ENCODE measurements at places on chromosomes 16 and 17. TPM values are rescaled to one million over a fixed set of nuclear protein-coding genes. Genes with fewer than 3 reads are reported as not detected.

Gene KRTAP17-1
- total RNA-seq, result not detected

Gene CDT1
- total RNA-seq, result 25.3 TPM

Gene BCL7C
- 33.2 TPM for total RNA-seq

DNA sequence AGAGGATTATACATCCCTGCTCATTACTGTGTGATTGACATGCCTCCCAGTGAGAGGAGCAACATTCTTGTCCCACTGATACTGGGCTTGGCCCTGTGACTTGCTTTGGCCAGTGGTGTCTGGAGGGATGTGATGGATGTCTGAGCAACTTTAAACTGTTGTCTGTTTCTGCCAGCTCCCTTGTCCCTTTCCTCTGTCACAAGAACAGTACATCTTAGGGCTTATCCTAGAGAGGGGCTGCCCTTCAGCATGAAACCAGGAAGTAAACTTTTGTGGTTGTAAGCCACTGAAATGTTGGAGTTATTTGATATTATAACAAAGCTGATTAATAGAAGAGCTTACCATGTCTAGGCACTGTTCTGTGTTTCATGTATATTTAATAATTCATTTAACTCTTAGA is 82.9 kb upstream of the GPRC5B start:
- no peak for DNase-seq

DNA sequence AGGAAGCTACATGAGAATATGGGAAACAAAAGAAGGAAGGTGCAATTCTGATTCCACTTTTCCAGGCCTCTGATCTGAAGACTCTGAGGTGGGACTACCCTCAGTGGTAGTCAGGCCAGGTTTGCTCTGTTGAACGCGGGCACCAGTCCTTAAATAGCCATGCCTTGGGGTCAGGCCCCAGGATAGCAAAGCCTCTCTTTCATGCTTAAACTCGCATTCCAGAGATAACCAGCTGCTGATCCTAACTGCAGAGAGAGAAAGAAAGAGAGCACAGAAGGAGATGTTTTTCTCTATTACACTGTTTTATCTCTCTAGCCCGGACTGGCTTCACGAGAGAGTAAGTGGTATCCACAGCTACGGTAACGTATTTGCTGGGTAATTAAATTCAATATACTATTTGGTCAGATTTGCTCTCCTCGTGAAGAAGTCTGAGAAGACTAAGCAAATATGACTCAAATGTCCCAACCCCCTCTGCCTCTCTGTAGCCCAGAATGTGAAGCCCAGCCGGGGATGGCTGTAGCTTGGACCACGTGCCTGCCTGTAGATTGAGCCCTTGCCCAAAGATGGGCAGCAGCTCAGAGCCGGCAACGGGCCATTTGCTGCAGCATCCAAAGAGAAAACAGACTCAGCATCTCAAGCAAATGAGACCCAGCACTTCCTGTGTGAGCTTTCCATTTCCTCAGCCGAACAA is 122.2 kb downstream of the SMG6 start:
- no peak for DNase-seq

DNA sequence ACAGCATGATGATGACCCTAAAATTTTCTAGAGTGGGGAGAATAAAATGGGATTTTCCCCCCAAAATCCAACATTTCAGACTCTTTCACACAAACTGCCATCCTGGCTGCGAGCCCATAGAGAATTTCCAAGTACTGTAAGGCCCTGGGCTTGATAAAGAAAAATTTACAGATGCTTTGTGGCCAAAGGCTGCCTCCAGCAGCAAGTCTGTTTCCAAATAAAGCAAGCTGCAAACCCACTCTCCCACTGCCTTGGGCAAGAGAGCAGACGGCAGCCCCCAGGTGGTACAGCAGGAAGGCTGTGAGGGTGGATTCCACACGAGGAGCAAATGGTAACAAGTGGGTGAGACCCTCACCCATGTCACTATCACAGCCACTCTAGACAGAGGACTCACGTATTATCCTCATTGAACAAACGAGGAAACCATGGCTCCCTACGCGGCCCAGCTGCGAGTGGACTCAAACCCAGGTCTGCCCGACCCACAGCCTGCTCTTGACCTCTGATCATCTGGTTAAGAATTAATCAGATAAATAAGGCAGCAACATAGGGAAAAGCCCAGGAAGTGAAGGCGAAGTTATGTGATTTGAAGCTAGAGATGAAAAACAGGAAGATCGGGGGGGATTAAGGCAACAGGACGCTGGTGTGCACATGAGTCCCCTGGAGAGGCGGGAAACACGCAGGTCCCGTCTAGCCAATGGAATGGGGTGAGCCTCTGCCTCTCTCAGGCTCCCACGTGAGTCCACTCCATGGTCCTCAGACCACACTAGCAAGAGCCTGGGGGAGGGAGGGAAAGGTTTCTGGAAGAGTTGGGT is 37.4 kb downstream of the AXIN2 start:
- DNase-seq, result no peak

GRCh38 chr17:75763613-75764416 is 1.2 kb downstream of the GALK1 start:
- no peak for DNase-seq

GRCh38 chr17:74513987-74514631 is 17.2 kb downstream of the CD300LB start:
- no peak for DNase-seq
